ENCODE measurements at places on chromosomes 4 and X.

DNA sequence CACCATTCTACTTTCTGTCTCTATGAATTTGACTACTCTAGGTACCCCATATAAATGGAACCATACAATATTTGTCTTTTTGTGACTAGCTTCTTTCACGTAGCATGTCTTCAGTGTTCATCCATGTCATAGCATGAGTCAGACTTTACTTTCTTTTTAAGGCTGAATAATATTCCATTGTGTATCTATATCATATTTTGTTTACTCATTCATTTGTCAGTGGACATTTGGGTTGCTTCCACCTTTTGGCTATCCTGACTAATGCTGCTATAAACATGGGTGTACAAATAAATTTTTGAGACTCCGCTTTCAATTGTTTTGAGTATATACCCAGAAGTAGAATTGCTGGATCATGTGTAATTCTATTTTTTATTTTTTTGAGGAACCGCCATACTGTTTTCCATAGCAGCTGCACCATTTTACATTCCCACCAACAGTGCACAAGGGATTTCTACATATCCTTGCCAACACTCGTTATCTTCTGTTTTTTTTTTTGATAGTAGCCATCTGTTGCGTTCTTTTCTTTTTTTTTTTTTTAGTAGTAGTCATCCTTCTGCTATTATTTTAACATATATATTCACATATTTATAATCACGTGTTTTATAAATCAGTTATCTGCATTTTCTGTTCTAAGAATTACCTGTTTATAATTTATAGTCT lies 158.0 kb upstream of the MED14 start:
- DNase-seq: no peak

GRCh38 chr4:171157462-171158082 lies 655.6 kb upstream of the GALNTL6 start:
- no peak for DNase-seq

GRCh38 chr4:21512353-21512752 lies 436.2 kb downstream of the KCNIP4 start:
- DNase-seq: peak; percentile 52

GRCh38 chr4:59341506-59341905 lies 1858.6 kb upstream of the ADGRL3 start:
- no peak for DNase-seq

DNA sequence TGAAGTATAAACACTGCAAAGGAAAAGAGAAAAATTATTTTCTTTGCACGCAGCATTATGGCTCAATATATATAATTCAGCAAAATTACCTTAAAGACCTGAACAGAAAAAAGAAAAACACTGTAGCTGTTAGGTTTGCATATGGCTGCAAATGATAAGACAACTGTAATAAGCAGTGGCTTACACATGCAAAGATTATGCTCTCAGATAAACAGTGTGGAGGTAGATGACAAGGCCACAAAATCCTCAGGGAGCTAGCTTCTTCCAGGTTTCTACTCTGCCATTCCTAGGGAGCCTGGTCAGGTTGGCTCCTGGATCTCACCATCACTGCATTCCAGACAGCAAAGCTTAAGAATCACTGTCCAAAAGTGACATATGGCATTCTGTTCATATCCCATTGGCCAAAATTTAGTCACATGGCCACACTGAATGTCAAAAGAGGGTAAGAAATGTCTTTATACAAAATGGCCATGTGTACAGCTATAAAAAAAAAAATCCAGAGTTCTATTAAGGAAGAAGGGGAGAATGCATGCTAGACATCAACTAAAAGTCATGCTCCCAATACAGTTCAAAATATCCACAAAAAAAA lies 195.2 kb upstream of the SLC7A11 start:
- DNase-seq: no peak

- DNase-seq: no peak
Observed at GRCh38 chr4:38800961-38801450, 3.6 kb downstream of the TLR1 start.

- no peak for DNase-seq
Observed at GRCh38 chr4:112378858-112379257, 81.7 kb downstream of the ALPK1 start.

DNA sequence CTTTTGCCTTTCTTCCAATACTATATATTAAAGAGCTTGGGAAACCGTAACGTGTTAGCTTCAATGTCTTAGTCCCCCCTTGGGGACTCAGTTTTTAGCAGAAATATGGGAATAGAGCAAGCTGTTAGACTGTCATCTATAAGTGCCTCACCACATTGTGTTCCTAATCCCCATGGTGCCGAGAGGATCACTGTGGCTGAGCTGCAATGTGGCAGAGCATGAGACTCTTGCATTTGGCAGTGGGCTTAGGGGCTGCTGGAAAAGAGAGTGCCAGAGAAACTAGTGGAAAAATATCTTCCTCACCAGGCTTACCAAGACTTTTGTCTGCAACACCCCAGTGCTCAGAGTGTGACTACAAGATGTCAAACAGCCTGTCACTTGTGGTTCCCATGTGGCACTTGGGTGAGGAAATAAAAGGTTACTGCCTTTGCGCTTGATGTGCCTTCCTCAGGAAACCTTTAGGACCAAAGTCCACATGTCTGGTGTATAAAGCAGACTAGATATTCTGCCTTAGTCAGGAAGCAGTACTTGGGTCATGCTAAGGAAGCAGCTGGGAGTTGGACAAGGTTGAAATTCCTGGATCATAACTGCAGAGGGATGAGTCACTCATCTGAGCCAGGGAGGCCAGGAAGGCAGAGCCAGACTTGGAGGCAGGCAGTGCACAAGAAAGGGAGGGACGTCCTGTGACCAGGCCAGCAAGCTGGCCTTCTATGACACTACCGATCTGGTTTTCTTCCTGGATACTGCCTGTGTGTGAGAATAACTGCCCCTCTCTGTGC lies 9.7 kb upstream of the MAGEA4 start:
- DNase-seq: no peak

DNA sequence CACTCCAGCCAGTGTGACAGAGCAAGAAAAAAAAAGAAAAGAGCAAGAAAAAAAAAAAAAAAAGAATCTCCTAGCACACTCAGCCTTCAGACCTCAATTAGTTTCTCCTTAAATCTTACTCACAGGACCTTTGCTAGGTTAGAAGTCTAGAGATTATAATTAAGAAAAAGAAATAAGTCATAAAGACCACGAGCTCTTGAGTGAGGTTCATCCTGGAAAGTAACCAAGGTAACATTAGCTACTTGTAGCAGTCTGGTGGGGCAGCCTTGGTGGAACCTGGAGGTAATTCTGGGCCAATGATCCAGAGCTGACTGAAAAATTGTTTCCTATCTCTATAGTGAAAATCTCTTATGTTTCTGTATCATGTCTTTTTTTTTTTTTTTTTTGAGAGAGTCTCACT lies 21.2 kb upstream of the DDX3X start:
- DNase-seq: no peak

GRCh38 chr4:165207016-165207430 lies 338 bp upstream of the KLHL2 start:
- DNase-seq: peak; percentile 45

GRCh38 chrX:134580907-134581306 lies 77.4 kb downstream of the PLAC1 start:
- DNase-seq: no peak

DNA sequence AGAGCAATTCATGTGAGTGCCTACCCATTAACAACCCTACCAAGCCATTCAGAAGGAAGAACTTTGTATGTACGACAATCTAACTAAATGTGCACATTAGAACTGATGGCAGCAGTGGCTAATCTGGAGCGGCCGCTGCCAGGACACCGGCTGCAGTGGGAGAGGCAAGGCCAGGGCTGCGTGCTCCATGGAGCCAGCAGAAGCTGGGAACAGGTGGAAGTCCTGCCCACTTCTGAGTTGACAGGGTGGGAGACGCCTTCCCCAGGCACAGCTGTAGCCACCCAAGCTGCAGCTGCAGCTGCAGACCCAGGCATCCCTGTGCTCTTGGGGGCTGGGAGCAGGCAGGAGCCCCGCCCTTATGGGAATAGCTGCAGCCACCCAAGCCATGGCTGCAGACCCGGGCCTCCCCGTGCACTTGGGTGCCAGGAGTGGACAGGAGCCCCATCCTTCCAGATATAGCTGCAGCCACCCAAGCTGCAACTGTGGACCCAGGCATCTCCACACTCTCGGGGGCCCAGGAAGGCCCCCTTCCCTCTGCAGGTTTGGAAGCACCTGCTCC lies 79.1 kb upstream of the DDX60 start:
- no peak for DNase-seq

GRCh38 chr4:3868211-3869173 lies 102.3 kb downstream of the ADRA2C start:
- DNase-seq: peak; percentile 72

GRCh38 chrX:95063554-95063953 lies 1389.5 kb downstream of the FAM133A start:
- no peak for DNase-seq

DNA sequence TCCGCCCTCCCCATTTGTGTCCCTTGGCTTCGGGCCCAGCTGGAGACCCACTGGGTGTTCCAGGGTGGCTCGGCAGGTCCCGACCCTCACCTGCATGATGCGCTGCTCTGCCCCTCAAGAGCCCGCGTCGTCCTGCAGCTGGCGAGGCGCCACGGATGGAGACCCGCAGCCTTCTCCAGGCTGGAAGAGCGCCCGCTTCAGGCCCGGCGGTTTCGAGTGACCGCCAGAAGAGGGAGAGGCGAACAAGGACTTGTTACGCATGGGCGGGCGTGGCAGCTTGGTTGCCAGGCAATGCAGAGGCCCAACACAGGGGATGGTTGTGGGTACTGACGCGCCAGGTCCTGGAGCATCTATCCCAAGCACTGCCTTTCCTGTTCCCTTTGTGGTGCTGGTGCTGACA lies at the start of gene PDCL2:
TSS of gene PDCL2 (minus strand) at position 232 of the 400 bp plus-strand sequence. CDS start at position 96, 136 bp downstream.
- no peak for DNase-seq

DNA sequence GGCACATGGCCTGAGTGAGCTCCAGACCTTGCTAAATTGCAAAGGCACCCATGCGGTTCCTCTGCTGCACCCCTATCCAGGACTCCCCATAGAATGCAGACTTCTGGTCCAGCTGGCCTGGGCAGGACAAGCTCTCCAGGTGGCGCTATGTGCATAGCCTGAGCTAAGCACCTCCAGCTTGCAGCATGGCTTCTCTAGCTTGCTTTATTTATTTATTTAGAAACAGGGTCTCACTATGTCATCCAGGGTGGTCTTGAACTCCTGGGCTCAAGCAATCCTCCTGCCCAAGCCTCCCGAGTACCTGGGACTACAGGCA lies 5.5 kb upstream of the WFS1 start:
- peak; percentile 46 for DNase-seq

GRCh38 chrX:44459501-44459900 lies 83.2 kb downstream of the FUNDC1 start:
- no peak for DNase-seq

DNA sequence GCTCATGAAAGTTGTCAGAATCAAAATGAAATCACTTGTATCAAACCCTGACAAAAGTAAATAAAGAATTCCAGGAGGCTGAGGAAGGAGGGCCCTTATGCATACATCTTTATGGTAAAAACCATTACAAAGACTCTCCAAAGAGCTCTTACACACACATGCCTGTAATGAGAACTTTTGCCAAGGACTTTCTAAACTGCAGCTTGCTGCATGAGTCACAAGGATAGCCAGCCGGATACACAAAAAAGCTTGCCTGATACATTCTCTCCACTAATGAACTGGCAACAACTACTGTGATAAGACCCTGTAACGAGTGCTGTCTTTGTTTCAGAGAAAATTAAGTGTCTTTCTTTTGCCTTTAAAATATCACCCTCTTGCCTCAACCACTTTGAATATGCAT lies 618.1 kb downstream of the PPP4R3C start:
- no peak for DNase-seq

DNA sequence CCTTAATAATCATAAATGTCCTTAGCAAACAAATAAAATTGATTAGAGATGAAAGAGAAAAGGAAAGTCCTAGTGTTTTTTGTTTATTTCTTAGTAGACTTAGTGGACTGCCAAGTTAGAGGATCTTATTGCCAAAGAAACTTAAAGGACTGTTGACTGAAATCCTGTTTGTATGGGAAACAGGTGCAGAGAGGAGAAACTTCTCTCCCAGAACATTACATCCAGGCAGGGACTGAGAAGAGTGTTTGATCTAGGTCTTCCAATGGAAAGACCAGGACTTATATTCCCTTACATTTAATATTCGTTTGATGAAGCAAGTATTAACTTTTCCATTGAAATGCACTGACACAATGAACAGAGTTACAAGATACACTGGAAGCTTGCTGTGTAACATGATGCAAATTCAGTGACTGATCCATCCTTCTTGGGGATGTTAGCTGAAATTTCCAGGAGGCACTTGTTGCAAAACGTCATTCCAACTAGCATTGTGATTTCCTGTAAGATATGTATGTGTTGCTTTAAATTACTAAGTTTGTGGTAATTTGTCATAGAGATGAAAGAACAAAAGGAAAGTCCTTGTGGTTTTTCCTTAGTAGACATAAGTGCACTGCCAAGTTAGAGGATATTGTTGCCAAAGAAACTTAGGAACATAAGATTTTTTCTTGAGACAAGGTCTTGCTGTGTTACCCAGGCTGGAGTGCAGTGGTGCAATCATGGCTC lies 505.6 kb downstream of the STIM2 start:
- no peak for DNase-seq

DNA sequence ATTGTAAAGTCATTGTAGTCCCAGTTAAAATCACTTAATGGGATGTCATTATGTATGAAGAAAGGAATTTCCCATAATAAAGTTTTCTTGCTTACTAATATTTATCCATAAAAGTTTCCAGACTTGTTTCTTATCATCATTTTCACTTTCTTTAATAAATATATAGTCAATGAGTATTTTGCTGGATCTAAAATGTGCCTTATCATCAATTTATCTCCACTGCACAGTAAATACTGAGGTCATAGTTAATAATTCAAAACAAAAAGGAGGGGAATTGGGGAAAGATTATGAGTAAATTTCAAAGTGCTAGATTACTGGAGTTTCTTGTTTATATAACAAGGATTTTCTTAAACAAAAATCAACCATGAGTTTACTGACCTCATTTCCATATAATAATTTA lies 279.5 kb upstream of the DKK2 start:
- DNase-seq: no peak

DNA sequence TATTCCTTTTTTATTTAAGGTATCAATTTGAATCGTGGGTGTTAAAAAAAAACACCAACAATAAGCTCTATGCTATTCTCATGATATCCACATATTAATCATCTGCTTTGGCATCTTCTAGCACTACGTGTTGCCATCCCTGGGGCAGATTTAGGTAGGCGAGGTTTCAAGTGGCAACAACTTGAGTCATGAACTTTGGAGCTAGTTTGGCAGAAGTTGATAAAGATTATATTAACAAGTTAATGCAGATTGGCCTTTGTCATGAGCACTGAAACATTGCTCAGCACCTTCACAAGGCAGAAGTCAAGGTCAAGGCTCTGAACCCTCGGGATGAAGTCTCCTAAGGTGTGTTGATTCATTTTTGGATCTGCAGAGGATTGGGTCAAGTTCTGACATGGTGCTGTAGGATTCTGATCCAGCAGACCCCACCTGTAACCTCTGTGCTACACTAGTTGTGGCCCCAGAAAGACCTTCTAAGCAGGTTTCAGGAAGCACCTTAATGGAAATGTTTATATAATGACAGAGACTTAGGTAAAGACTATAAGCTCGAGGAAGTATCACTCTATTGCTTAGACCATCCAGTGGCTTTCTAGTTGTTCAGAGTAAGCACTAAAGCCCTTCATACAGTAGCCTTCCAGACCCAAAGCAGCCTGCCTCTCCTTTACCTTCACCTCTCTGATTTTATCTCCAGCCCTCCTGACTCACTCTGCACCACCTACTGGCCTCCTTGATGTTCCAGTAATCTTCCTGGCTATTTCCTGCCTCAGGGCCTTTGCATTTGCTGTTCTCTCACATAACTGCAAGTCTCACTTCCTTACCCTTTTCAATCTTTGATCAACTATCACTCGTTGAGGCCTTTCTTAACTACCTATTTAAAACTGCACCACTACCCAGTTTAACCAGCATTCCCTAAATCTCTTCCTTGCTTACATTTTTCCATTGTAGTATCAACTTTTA lies 117.0 kb upstream of the SLC4A4 start:
- DNase-seq: no peak

Data from NB4 (cell line).